ENCODE measurements at places on chromosomes 6 and 20. TPM values are rescaled to one million over a fixed set of nuclear protein-coding genes. Genes with fewer than 3 reads are reported as not detected.

Gene CDH4
- 1.3 TPM for total RNA-seq

Gene CRISP2
- total RNA-seq = not detected

DNA sequence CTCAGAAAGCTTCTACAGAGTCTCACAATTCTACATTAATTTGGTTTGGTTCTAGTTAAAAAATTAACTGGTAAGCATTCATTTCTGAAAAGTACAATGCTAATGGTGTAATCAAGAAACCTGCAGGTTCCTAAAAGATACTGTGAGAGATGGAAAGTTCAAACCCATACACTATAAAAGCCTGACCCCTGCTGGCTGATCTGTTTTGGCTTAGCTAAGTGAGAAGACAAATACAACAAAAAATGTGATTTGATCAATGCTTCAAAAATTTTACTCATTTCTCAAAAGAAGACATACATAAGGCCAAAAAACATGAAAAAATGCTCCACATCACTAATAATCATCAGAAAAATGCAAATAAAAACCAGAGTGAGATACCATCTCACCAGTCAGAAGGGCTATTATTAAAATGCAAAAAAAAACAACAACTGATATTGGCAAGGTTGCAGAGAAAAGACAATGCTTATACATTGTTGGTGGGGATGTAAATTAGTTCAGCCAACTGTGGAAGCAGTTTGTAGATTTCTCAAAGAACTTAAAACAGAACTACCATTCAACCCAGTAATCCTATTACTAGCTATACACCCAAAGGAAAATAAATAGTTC is 102.8 kb downstream of the MOXD1 start:
- no peak overlapping the region for H3K27ac ChIP-seq
- no peaks in the 10 kb centered on the region for H3K36me3 ChIP-seq
- DNase-seq = no peak
- H3K4me3 ChIP-seq = no peak overlapping the region
- H3K27me3 ChIP-seq = no peaks in the 10 kb centered on the region

DNA sequence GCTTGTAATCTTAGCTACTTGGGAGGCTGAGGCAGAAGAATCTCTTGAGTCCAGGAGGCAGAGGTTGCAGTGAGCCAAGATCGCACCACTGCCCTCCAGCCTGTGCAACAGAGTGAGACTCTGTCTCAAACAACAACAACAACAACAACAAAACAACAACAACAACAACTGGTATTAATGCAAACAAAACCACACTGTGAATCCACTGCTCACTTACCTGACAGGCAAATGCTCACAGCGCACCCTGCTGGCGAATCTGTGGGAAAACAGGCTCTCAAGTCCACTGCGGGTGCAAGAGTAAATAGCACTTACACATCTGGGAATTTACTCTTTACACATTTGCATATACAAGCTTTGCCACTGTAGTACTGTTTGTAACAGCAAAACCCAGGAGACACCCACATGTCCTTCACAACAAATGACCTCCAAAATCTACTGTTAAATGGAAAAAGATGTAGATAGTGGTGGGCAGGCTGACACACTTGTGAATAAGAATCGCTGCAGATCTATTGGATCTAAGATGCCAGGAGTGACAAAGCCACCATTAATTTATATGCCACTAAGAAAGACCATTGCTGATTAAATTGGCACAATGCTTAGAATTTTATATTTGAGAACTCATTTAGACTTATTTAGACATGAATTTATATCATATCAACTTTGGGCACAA is 29.3 kb downstream of the NSFL1C start:
- H3K4me3 ChIP-seq = no peak overlapping the region
- DNase-seq = peak; percentile 92
- peaks cover 36% of the 10 kb centered on the region for H3K36me3 ChIP-seq
- no peak overlapping the region for H3K27ac ChIP-seq
- H3K27me3 ChIP-seq = no peaks in the 10 kb centered on the region

DNA sequence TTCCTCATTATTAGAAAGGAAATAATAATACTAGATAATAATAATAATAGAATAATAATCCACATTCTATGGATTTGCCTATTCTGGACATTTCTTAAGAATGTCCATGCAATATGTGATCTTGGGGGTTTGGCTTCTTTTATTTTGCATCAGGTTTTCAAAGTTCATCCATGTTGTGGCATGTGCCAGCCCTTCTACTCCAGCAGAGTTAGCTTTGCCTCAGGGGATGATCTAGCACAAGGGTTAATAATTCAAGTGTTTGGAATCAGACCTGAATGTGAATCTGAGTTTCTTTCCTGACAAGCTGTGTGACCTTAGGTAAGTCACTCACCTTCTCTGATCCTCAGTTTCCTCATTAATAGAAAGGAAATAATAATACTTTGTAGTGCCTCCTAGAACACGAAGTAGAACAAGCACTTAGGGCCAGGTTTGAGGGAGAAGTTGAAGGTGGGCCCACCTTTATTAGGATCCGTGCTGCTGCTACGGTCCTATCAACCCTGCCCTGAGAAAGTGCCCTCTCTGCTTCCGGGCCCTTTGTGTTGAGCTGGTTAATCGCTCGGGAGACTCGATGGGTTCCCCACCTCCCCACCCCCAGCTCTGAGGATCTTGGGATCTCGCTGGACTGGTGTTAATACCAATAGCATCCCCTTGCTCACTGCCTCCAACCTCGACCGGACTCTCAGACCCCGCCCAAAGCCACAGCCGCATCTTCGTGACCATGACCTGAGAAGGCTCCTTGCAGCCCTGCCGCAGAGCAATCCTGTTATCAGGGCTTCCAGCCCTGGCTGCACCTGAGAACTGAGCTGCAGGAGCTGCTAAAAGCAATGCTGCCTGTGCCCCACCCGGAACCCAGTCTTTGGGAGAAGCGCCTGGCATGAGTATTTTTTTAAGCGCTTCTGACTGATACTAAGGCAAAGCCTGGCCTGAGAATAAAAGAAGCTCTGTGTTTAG is 26.9 kb downstream of the RBM38 start:
- no peaks in the 10 kb centered on the region for H3K27me3 ChIP-seq
- no peak for DNase-seq
- H3K4me1 ChIP-seq = peaks cover 22% of the 10 kb centered on the region
- no peak overlapping the region for H3K4me3 ChIP-seq

DNA sequence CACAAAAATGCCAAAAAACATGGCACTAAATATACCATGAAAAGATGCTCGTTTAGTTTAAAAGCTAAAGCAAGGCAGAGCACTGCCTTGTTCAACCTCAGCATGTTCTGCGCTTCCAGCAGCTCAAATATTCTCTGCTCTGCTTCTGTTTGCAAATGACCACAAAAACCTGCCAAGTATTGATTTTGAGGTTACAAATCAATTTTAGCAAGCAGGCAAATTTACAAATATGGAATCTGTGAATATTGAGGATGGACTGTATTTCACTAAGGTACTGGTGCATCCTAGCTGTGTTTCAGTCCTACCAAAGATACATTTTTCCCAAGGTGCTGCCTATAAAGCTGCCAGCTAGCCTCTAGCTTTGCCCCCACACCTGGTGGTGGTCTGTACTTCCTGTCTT is 449.9 kb downstream of the PREX1 start:
- H3K27me3 ChIP-seq = no peaks in the 10 kb centered on the region
- H3K4me1 ChIP-seq = peaks cover 13% of the 10 kb centered on the region
- H3K36me3 ChIP-seq = no peaks in the 10 kb centered on the region
- no peak overlapping the region for H3K27ac ChIP-seq
- H3K4me3 ChIP-seq = no peak overlapping the region

DNA sequence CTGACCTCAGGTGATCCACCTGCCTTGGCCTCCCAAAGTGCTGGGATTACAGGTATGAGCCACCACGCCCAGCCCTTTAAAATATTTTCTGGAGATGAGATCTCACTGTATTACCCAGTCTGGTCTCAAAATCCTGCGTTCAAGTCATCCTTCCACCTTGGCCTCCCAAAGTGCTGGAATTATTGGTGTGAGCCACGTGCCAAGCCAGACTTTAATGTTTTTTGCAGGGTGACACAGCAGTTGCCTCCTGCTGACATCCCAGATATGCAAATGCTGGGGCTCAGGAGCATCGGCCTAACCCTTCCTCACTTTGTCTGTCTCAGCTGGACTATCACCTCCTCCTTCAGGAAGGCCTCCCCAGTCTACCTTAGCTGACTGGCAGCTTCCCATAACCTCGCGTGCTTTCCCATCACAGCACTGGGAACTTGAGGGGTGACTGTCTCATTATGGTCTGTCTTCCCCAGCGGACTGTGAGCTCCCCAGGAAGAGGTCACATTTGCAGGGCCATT is 14.3 kb upstream of the ID1 start:
- no peaks in the 10 kb centered on the region for H3K36me3 ChIP-seq
- no peaks in the 10 kb centered on the region for H3K27me3 ChIP-seq
- no peak overlapping the region for H3K27ac ChIP-seq
- peaks cover 38% of the 10 kb centered on the region for H3K4me1 ChIP-seq
- DNase-seq = no peak
- H3K4me3 ChIP-seq = no peak overlapping the region

GRCh38 chr6:93644611-93645010 is 225.3 kb upstream of the EPHA7 start:
- no peaks in the 10 kb centered on the region for H3K36me3 ChIP-seq
- no peak overlapping the region for H3K4me3 ChIP-seq
- no peak overlapping the region for H3K27ac ChIP-seq

- no peak overlapping the region for H3K4me3 ChIP-seq
- peaks cover 24% of the 10 kb centered on the region for H3K4me1 ChIP-seq
- H3K27ac ChIP-seq = no peak overlapping the region
- DNase-seq = no peak
These were observed 52.4 kb downstream of the ANKRD6 start for GRCh38 chr6:89485320-89485719.

- no peak overlapping the region for H3K27ac ChIP-seq
- no peaks in the 10 kb centered on the region for H3K4me1 ChIP-seq
- H3K27me3 ChIP-seq = no peaks in the 10 kb centered on the region
- no peaks in the 10 kb centered on the region for H3K36me3 ChIP-seq
- H3K4me3 ChIP-seq = no peak overlapping the region
These were observed 259.6 kb downstream of the FOXC1 start for GRCh38 chr6:1869308-1869707.

DNA sequence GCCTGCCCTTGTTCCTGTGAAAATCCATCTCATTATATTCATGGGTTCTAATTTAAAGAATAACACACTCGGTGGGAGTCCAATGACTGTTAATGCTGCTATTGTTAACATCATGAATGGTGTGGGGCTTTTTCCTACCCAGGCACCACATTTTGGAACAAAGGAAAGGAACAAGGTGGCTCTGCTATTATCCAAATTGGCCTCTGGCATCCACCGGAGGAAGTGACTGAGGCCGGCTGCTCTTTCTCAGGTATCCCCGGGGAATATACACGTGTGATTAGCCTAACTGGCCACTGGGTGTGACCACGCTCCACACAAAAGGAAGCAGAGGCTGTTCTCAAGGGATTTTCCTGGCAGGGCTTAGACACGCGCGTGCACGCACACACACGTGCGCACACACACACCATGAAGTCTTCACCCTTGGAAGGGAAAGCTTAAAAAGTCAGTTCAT is 601.2 kb upstream of the ARID1B start:
- DNase-seq = no peak
- peaks cover 4% of the 10 kb centered on the region for H3K4me1 ChIP-seq
- H3K4me3 ChIP-seq = peak overlapping the region; percentile 3

DNA sequence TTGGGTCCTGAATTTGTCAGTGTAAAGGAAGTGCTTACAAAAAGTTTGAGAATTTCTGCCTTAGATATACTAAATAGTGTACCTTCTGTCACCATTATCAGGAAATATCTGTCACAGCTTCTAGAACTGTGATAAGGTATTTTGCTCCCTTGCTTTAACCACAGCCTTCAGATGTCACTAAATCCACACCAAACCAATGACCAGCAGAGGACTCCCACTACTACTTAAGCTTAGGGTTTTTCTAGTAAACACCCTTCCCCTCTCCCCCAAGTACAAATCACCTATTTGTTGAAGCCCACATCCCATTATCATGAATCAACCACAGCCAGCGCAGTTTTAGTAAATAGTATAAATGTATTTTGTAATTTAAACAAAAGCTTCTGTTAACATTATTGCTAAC is 8.6 kb upstream of the JPH2 start:
- H3K27me3 ChIP-seq = no peaks in the 10 kb centered on the region
- DNase-seq = no peak
- peaks cover 52% of the 10 kb centered on the region for H3K36me3 ChIP-seq
- peaks cover 9% of the 10 kb centered on the region for H3K4me1 ChIP-seq

- H3K27me3 ChIP-seq = peaks cover 7% of the 10 kb centered on the region
- H3K4me1 ChIP-seq = peaks cover 9% of the 10 kb centered on the region
- peak overlapping the region; percentile 34 for H3K27ac ChIP-seq
- peak; percentile 92 for DNase-seq
These were observed 55.1 kb downstream of the IL20RA start for GRCh38 chr6:136989571-136990241.

GRCh38 chr6:57173056-57173885 is 1.1 kb downstream of the BAG2 start:
- H3K4me1 ChIP-seq = peaks cover 17% of the 10 kb centered on the region
- H3K36me3 ChIP-seq = no peaks in the 10 kb centered on the region
- no peak for DNase-seq
- H3K27me3 ChIP-seq = no peaks in the 10 kb centered on the region
- H3K27ac ChIP-seq = peak overlapping the region; percentile 95
- H3K4me3 ChIP-seq = peak overlapping the region; percentile 92

Data from esophagus muscularis mucosa (tissue), 4 donors.